ENCODE measurements at places on chromosomes 4 and X.

- peak; percentile 56 for DNase-seq
These were observed 55.7 kb upstream of the PPARGC1A start for GRCh38 chr4:23945451-23946017.

- DNase-seq, result peak; percentile 61
These were observed 20.5 kb downstream of the PDLIM5 start for GRCh38 chr4:94472056-94472826.

- peak; percentile 50 for DNase-seq
These were observed 181.3 kb upstream of the STK26 start for GRCh38 chrX:131841496-131842437.

- DNase-seq, result no peak
These were observed 48.8 kb downstream of the UGT2B10 start for GRCh38 chr4:68864438-68865187.

- no peak for DNase-seq
These were observed 202.1 kb downstream of the CENPC start for GRCh38 chr4:67343199-67343598.

DNA sequence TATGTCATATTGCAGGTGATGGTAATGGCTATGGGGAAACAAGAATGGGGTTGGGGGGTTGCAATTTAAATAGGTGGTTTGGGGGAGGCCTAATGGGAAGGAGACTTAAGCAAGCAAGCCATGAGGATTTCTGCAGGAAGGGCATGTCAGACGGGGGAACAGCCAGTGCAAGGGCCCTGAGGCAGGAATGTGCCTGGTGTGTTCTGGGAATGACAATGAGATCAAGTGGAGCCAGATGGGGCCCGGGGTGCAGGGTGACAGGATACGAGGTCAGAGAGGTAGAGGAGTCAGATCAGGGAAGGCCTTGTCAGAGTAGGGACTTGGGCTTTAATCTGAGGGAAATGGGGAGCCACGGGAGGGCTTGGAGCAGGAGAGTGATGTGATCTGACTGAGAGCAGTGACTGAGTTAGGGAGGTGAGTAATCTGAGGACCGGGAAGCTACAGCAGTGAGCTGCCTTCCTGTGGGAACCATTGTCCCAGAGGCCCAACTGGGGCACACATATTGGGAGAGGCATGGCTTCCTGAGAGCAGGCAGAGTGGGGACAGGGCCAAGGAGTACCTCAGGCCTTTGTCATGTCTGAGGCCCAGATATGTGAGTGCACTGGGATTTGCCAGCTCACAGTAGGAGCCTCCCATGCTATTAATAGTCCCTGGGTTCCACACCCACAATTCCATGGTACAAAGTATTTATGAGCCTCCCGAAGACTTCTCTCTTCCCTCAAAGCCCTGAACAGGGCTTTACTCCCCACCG lies 139.8 kb downstream of the BCOR start:
- peak; percentile 69 for DNase-seq

- DNase-seq, result peak; percentile 94
These were observed 72.9 kb downstream of the WDR19 start for GRCh38 chr4:39255266-39255665.

GRCh38 chrX:16946971-16947562 lies 609 bp downstream of the REPS2 start:
- no peak for DNase-seq

GRCh38 chrX:120755066-120755846 lies 120.4 kb downstream of the CT47B1 start:
- DNase-seq, result no peak

GRCh38 chr4:87065021-87065420 lies 130.2 kb downstream of the AFF1 start:
- no peak for DNase-seq

DNA sequence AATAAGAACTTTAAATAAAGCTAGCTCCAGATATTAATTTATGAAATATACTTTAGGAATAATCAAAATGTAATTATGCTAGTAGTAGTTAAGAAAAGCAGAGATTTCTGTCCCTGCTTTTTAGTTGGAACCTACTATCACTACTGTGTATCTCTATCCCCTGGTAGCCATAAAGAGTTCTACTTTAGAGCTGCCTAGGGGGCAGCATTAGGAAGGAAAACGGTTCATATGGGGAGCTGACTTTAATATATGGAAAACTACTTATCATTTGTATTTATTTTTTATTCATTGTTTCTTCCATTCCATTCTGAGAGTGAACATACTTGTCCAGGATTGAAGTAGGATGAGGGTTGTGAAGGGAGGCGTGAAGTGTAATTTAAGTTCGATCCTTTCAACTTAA lies 40.9 kb downstream of the CPEB2 start:
- no peak for DNase-seq

GRCh38 chr4:183318656-183319055 lies 1.4 kb downstream of the CLDN22 start:
- DNase-seq, result no peak

GRCh38 chrX:120260369-120260768 lies 9.8 kb downstream of the ZBTB33 start:
- no peak for DNase-seq

DNA sequence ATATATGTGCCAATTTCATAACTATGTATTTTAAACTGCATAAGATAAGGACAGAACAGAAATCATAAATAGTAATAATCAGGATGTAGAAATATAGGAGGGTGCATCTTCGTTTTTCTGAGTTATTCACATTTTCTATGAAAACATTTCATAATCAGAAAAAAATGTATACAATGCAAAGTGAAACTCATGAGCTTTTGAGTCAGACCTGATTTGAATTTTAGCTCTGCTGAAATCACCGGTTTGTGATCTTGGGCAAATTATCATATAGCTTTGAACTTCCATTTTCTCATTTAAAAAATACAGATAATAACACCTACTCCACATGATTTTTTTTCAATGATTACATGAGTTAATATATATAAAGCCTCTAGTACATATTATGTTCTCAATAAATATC lies 106.9 kb downstream of the KDR start:
- no peak for DNase-seq

DNA sequence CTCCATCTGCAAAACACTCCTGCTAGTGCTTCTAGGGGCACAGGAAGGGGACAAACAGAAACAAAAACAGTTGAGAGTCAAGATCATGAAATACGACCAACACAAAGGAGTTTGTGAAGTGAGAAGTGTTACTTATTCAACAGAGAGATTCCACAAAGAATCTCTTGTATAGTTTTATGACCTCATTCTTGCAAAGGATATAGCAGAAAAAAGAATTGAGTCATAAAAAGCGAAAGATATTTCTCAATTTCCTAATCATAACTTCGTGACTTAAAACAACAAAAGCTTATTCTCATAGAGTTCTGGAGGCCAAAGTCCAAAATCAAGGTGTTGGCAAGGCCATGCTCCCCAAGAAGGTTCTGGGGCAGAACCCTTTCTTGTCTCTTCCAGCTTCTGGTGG lies 40.7 kb downstream of the TIGD4 start:
- no peak for DNase-seq

- peak; percentile 4 for DNase-seq
These were observed 35.9 kb upstream of the STK26 start for GRCh38 chrX:131987252-131987651.

- DNase-seq, result no peak
These were observed 45.9 kb downstream of the PTCHD1 start for GRCh38 chrX:23380581-23380980.

DNA sequence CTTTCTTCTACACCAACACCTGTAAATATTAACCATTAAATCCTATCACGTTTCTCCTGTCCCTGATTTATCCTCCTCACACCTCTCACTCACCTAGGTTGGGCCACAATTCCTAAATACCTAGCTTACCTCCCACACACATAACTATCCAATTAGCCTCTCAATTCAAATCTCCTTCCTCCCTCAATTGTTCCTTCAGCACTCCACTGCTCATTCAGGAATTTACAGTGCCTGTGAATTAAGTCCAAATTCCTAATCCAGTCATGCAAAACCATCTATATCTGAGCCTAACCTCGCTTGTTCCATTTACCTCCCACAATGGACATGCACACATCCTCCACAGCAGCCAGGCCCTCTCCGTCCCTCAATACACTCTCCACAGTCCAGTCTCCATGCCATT lies 17.5 kb downstream of the ANXA5 start:
- DNase-seq, result no peak

DNA sequence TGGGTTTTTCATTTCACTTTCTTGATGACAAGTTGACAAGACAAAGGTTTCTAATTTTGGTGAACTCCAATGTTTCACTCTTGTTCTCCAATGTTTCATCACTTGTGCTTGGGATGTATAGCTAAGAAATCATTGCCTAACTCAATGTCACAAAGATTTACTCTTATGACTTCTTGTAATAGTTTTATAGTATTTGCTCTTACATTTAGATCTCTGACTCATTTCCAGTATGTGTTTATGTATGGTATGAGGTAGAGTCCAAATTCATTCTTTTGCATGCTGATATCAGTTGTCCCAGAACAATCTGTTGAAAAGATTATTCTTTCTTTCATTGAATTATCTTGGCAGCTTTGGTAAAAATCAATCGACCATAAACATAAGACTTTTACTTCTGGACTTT lies 12.2 kb upstream of the NWD2 start:
- DNase-seq, result no peak

- DNase-seq, result peak; percentile 16
These were observed 25.5 kb downstream of the MID2 start for GRCh38 chrX:107851215-107851614.

DNA sequence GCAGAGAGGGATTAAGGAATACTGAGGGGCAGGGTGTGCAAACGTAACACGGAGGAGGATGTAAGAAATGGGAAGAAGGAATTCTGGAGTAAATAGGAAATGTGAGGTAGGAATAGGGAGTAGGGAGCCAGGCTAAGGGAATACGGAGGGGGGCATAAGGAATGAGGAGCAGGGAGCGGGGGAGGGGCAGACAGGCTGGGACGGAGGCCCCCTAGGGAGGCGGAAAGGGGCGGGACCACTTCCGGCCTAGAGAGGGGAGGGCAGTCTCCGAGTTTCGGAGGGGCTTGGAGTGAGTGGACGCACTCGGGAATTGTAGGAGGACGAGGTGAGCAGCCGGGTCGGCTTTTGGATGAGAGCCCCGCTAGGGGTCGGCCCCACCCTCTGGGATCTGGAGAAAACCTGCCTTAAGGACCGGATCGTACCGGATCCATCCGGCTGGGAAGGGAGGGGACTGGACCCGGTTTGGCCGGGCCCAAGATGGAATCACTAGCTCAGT lies 612 bp downstream of the MAGED2 start:
- DNase-seq, result peak; percentile 16

GRCh38 chrX:72421797-72422196 lies 116.1 kb upstream of the CITED1 start:
- no peak for DNase-seq

- no peak for DNase-seq
These were observed 21.9 kb downstream of the APOO start for GRCh38 chrX:23885803-23886202.

DNA sequence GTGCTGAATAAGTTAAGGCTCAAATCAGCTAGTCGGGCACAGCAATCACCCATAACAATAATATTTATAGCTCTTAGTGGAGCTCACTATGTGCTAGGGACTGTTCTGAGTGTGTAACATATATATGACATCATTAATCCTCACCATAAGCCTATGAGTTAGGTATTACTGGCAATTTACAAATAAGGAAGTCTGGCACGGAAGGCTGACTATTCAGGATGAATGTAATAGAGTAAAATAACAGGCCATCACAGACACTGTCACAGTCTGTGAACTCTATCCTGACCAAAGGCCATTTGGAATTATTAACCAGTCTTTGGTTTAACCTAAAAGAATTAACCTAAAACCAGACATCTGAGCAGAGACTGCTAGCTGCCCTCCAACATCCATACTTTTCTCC lies 119.3 kb downstream of the C4orf51 start:
- DNase-seq, result no peak

DNA sequence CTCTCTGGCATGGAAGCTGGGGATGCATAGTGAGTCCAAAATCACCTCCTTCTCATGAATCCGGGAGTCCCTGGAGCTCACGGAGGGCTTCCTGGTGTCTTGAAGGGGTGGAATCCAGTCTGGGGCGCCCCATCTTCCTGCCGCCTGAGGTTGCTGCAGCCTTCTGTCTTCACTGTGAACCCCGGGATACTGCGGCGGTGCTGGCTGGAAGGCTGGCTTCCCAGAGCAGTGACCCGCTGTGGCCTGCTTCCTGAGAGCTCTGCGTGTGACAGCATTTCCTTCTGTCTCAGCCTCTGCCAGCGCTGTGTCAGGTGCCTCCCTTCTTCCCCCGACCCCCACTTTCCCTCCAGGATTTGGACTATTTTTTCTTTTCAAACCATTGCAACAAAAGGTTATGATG lies 98.8 kb upstream of the STOX2 start:
- DNase-seq, result no peak

DNA sequence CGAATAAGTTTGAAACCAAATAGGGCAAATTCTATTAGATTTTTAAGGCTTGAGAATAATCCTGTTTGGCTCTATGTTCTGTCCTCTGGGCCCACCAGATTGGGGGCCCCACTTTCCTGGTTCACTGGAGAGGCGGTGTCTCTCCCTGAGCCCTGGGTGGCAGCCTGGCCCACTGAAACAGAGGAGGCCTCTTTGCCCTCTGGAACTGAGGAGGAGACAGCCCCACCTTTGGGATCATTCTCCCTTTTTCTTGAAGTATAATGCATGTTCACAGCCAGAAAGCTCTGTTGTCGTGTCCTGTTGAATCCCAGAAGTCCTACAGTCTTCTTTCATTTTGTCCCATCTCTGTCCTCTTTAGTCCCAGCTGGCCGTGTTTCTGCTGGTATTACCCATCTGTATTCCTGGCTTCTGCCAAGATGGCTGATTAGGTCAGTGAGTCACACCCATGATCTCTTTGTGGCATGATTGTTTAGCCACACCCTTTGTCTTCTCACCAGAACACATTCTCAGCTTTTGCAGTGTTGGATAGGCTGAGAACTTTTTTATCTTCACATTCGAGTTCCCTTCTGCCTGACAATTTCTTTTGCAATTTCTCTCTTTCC lies 8.1 kb upstream of the TBC1D25 start:
- DNase-seq, result no peak

DNA sequence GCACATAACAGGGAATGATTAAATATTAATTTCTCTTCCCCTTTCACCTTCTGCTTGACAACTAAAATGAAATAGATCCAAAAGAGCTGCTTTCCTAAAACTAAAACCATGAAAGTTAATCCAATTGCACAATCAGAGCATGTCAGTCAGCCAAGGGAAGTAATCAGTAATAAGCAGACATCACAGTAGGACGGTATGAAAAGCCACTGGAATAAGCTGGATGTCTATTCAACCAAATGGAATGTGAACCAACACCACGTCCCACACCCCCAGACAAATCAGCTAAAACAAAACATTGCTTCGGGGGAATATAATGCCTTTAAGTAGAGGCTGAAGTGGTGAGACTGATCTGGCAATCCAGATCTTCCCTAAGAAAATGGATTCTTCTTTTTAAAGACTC lies 859.4 kb upstream of the FTHL17 start:
- no peak for DNase-seq

GRCh38 chrX:10142041-10142599 lies 14.7 kb upstream of the CLCN4 start:
- DNase-seq, result no peak

GRCh38 chr4:156762851-156763250 lies 208.7 kb downstream of the PDGFC start:
- no peak for DNase-seq

DNA sequence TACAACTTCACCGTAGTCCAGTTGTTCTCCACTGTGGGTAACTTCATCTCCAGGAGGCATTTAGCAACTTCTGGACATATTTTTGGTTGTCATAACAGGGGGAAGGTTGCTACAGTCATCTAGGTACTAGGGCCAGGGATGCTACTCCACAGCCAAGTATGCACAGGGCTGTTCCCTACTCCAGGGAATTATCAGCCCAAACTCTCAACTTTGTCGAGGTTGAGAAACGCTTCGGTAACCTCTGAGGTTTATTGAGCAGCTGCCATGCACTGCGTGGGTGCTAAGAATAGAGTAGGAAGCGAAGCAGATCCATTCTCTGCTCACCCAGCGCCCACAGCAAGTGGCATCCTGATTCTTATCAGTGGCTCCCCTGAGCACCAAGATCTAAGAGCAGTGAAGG lies 8.2 kb downstream of the FGFBP1 start:
- DNase-seq, result no peak

Data from kidney capillary endothelial cell (primary cell).